ENCODE measurements at places on chromosomes 7 and 10. TPM values are rescaled to one million over a fixed set of nuclear protein-coding genes. Genes with fewer than 3 reads are reported as not detected.

GRCh38 chr10:112352044-112352443 lies 21.9 kb upstream of the ACSL5 start:
- no peak for DNase-seq

The KIAA1549 gene
- polyA plus RNA-seq, result 2.5 TPM

DNA sequence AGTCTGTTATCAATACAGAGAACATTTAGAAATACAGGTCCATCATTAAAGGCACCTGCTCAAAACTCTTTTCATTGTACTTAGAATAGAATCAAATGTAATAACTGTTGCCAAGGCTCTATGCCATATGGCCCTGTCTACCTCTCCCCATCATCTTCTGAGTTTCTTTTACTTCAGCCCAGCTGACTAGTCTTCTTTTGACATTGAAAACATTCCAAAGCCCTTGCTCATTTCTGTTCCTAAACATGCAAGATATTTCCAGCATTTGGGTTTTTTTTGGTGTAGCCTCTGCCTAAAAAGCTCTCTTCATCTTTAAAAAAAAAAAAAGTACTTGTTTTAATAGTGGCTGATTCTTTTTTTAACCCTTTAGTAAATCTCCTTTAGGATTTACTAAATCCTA lies 165.5 kb upstream of the SMIM30 start:
- DNase-seq, result no peak

The IL15RA gene
- polyA plus RNA-seq, result 10.0 TPM

DNA sequence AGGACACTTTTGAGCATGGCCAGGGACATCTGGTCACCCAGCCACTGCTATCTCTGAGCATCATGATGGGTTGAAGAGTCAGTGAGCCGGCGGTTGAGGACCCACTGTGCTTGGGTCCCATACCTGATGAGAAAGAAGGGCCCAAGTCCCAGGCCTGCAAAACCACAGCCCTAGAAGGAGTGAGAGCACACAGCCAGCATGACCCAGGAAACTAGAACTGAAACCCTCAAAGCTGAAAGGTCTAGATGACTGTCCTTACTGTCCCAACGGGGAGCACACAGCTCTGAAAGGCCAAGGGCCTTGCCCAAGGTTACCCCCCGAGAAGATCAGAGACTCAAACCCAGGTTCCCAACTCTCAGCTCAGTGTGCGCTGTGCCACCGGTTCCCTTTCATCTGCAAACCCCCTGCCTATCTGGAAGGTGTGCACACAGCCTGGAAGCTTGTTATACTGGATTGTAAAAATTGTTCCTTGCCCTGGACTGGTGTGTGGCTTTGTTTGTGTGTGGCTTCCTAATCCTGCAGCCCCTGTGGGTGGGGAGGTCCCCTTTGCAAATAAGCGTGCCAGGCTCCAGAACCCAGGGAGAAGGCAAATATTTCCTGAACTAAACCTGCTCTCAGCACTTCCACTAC lies 22.6 kb upstream of the PSAP start:
- no peak for DNase-seq

GRCh38 chr7:2573761-2574160 lies 15.0 kb downstream of the IQCE start:
- no peak for DNase-seq

The GCK gene
- 0.48 TPM for polyA plus RNA-seq

DNA sequence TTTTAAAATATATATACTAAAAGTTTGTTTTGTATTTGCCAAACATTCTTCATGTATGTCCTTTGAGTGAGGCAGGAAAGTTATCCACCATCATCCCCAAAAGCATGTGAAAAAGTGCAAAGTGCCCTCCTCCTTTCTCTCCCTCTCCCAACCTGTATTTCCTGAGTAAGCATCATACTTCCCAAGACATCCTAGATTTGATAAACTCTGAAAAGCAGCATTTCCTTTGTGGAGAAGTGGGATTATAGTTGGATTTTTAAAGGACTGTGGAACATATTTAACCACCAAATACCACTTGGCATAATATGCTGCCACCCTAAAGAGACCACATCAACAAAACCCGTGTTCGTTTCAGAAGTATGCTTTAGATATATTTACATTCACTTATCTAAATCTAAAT lies 36.9 kb downstream of the NET1 start:
- no peak for DNase-seq

DNA sequence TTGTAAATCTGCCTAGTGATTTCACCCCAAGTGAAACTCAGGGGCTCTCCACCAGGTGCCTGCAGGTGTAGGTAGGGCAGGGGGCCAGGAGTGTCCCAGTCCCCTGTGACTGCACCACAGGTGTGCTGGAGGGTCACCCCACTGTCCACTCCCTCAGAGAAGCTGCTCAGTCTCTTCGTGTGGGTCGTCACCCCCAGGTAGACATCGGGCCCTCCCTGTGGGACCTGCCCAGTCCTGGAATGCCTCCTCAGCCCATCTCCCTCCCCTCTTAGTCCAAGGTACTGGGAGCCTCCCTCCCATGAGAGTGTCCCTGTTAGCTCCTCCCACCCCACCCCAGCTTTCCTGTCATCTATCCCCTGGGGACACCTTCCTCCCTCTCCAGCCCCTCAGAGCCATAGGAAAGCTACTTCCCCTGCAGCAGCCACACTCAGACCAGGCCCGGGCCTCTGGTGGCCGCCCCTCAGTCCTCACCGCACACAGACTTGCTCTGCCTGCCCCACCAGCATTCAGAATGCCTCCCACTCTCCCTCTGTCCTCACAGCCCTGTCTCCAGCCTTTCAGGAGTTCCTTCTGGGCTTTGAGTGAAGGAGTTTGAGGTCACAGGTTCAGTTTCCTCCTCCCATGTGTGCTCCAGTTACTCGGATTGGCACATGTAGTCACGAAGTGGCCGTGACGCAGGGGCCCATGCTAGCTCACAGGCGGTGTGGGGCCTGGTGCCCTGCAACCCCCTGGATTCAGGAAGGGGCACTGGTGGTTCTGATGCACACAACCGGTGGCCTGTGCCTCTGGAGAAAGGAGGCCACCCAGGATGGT lies 5.1 kb downstream of the ALOX5 start:
- no peak for DNase-seq

The CYP3A4 gene
- 0.25 TPM for polyA plus RNA-seq

DNA sequence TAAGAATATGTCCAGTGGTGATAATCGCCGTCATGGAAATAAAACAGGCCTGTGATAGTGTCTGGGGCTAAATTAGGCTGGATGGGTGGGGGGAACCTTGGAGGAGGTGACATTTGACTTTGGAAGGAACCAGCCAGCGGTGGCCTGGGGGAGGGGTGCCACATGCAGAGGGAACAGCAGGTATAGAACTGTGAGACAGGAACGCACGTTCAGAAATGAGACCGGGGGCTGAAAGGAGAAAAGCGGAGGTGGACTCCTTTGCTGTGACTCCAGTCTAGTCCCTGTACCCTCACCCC lies 2.6 kb upstream of the CYP26A1 start:
- DNase-seq, result no peak

- DNase-seq, result no peak
Observed at GRCh38 chr7:156969972-156970420, 20.5 kb downstream of the NOM1 start.

- peak; percentile 42 for DNase-seq
Observed at GRCh38 chr10:59177031-59177797, 771 bp downstream of the PHYHIPL start.

GRCh38 chr10:13743963-13744362 lies 157.2 kb downstream of the PRPF18 start:
- no peak for DNase-seq

- DNase-seq, result peak; percentile 18
Observed at GRCh38 chr10:132616170-132616995, 78.8 kb downstream of the INPP5A start.

DNA sequence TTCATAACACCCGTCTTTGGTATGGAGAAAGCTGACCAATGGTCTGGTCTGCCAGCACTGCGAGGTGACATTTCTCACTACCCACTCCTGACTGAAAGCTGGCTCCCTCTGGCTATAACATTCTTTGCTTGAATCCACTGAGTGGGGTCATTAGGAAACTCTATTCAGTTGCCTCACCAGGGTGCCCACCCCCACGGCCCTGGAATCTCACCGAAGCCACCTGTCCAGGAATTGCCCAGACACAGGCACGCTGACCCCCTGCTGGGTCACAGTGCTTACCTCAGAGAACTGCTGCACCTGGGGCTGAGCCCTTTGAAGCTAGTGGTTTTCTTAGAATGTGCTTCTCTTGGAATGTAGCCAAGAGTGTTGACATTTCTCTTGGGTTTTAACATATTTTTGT lies 28.6 kb downstream of the HECW1 start:
- no peak for DNase-seq

The MYO1G gene
- 1.1 TPM for polyA plus RNA-seq

DNA sequence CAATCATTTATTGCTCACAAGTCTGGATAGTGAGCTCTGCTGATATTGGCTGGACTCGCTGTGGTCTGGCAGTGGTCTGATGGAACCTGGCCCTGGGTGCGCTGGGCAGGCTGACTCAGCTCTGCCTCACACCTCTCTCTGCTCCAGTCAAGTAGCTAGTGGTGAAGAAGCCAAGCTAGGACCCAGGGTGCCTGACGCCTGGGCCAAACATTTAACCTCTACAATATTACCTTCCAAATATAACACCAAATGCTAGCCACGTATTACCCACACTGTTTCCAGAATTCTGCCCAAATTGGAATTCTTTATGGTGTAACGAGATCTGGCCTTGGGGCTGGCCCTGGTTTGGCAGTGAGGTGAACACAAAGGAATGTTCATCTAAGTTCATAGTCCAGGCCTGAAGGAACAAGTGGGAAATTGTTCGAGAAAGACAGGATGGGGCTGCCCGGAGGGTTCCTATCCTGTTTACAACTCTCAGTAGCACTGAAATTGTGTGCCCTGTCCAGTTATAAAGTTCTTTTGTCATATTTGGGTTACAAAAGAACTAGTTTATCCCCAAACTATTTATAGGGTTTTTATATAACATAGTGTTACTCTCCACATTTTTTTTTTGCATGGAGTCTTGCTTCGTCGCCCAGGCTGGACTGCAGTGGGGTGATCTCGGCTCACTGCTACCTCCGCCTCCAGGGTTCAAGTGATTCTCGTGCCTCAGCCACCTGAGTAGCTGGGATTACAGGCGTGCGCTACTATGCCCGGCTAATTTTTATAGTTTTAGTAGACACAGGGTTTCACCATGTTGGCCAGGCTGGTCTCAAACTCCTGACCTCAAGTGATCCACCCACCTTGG lies 16.3 kb downstream of the OR2AE1 start:
- peak; percentile 34 for DNase-seq

DNA sequence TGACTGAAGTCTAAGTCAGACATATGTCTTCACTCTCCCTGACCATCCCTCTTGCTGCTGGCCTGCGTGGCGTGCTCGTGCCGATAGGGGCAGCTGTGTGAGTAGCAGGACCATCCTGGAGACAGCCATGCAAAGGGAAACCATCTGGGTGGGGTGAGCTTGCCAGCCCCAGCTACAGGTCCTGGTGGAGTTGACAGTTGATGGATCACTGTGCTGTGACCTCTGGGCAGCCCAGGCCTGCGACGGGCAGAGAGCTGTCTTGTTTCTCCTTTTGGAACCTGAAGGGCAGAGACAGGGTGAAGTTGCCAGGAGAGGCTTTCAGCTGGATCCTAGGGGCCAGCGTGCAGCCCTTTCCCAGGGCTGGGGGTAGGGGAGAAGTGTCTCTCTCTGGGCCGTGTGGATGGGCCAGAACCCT lies 44.7 kb downstream of the GRK5 start:
- DNase-seq, result peak; percentile 67

DNA sequence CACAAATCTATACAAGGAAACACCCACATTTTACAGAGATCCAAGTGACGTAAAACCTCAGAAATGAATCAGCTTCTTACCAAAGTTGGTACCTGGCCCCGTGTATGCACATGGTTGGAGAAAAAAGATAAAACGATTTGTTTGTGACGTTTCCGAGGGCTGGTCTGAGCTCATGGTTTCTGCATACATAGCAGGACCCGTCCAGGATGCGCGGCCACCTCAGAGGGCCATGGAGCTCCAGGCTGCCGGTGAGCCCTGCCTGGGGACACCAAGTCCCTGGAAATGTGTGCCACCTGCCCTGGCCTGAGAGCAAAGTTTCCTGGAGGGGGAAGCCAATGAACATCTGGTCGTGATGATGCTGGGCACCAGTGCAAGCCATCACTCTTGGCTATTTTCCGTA lies 402.6 kb upstream of the MKI67 start:
- DNase-seq, result no peak

The GRIFIN gene
- not detected for polyA plus RNA-seq

DNA sequence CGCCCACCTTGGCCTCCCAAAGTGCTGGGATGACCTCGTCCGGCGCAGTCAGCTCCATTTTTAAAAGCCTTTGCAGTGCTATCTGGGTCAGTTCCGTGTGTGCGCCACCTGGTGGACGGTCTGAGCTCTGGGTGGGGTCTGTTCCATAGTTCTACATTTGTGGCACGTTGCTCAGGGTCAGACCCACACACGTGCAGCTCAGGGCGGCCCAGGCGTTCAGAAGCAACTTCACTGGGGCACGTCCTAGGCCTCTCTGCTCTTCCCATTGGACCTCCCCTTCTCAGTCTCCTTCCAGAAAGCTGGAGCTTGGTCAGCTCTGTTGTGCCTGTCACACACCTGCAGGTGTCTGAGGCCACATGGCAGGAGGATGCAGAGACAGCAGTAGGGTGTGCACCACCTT lies 137.9 kb downstream of the DNAJB6 start:
- DNase-seq, result no peak

DNA sequence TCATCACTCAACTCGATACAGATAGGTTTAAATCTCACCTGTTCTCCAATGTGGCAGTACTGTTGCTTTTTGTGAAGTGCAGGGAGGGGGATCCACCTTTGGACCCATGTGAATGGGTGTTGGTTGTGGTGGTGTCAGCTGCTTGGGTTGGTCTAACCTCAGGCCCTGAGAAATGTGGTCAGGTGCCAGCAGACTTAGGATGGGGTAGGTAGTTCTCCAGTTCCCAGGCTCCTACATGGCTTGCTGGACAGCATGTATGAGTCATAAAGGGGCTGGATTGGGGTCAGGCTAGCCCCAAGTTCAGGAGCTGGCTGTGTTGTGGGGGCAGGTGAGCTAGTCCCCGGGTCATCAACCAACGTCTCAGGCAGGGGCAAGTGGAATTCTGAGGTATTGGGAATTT lies 472.6 kb upstream of the CNTNAP2 start:
- no peak for DNase-seq

GRCh38 chr7:77337456-77337990 lies 78.6 kb downstream of the GSAP start:
- no peak for DNase-seq

The CLRN3 gene
- polyA plus RNA-seq, result not detected

- no peak for DNase-seq
Observed at GRCh38 chr7:18566829-18567228, 71.3 kb downstream of the HDAC9 start.

The AOAH gene
- 14.0 TPM for polyA plus RNA-seq

GRCh38 chr7:17407229-17407628 lies 108.8 kb downstream of the AHR start:
- DNase-seq, result no peak

The SPDYE2 gene
- polyA plus RNA-seq, result 0.21 TPM

GRCh38 chr7:146004805-146005204 lies 111.8 kb upstream of the CNTNAP2 start:
- DNase-seq, result no peak

GRCh38 chr7:1804310-1804709 lies 134.2 kb downstream of the ELFN1 start:
- no peak for DNase-seq

The ZNF485 gene
- 3.0 TPM for polyA plus RNA-seq

DNA sequence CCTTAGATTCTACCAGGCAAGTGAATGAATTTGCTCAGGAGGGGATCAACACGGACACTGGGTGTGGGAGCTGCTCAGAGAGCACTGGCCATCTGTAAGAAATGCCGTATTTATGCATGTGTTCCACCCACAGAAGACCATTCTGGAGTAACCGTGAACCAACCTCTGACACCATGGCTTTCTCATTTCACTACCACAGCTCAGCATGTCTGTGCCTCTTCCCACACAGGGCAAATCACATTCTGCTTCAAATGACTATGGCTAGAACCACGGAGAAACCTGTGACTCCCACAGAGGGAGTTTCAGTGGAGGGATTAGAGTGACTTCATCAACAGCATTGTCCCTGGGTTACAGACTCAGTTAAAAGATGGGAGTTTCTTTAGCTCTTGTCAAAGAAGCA lies 893.4 kb downstream of the XPNPEP1 start:
- DNase-seq, result no peak
